ENCODE measurements at places on chromosomes 6 and 20. TPM values are rescaled to one million over a fixed set of nuclear protein-coding genes. Genes with fewer than 3 reads are reported as not detected.

- no peak for DNase-seq
Observed at GRCh38 chr20:34768096-34768495, 57.4 kb downstream of the NCOA6 start.

- no peak for DNase-seq
Observed at GRCh38 chr20:257419-257818, at the start of gene DEFB132. Gene DEFB132, plus strand, starts transcription at chr20:257724. Its CDS starts 55 bp downstream, at chr20:257779.

DNA sequence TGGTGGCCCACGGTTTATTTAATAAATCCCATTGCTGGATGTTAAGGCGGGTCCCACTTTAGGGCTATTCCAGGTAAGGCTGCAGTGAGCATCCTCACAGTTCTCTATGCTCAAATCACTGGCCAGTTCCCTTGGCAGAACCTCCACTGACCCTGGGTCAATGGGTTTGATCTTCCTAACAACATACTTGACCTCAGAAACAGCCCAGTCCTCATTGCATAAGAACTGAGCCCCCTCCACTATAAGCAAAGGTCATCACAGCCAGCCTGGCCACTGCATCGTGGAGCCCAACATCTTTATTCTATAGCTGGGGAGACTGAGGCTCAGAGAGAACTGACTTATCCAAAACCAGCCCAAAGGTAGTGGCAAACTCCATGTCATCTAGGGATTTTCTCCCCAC, 4.3 kb upstream of the BPIFB1 start:
- DNase-seq, result no peak

- no peak for DNase-seq
Observed at GRCh38 chr20:47330933-47331708, 25.4 kb downstream of the ZMYND8 start.

- no peak for DNase-seq
Observed at GRCh38 chr6:36357872-36358225, 21.2 kb upstream of the BNIP5 start.

DNA sequence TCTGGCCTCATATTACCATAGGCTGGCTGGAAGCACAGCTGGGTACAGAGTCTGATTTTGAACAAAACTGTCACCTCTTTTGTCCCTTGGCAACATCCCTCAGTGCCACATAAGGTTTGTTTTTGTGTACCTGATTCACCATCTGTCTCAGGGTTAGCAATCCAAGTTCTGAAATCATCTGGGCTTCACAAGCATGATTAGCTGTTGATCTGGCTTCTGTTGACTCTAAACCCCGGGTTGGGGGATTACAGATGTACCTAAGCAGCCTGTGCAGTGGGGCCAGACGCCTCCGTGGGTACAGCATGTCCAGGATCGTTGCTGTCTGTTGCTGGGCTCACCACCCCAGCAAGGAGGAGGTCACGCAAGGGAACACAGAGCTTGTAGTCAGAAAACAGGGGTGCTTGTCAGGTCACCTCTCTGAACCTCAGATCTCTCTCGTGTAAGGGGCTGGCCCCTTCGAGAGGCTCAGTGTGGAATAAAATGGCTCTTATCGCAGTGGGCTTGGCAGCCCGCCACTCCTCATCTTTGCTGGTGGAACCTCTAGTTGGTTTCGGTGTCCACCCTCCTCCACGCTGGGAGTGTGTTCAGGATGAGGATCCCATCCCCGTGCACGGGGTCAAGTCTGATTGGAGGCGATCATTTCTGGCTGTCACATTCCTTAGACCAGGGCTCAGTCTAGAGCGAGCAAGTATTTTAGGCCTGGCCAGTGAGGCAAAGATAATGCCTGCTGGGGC, 39.2 kb upstream of the ZNF831 start:
- DNase-seq, result peak; percentile 28

GRCh38 chr6:63765828-63766227, 130.2 kb downstream of the PHF3 start:
- DNase-seq, result no peak

- no peak for DNase-seq
Observed at GRCh38 chr6:126302191-126302590, 37.7 kb upstream of the CENPW start.

DNA sequence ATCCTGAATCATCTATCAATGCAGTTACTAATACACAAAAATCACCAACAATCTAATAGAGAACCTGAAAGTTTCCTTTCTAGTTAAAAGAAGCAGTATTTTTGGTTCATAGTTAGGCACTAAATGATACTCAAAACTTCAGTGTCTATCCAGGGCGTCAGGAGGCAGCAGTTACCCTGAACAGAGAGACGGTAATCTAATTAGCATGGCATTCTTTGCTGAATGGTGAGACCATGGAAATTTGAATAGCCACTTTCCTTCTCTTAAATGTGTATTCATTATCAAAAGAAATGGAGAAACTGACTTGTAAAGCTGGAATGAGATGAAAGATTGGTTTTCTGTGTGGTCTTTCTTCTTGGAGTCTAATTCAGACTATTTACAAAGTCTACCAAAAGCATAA, 146.6 kb upstream of the BMP5 start:
- DNase-seq, result no peak

DNA sequence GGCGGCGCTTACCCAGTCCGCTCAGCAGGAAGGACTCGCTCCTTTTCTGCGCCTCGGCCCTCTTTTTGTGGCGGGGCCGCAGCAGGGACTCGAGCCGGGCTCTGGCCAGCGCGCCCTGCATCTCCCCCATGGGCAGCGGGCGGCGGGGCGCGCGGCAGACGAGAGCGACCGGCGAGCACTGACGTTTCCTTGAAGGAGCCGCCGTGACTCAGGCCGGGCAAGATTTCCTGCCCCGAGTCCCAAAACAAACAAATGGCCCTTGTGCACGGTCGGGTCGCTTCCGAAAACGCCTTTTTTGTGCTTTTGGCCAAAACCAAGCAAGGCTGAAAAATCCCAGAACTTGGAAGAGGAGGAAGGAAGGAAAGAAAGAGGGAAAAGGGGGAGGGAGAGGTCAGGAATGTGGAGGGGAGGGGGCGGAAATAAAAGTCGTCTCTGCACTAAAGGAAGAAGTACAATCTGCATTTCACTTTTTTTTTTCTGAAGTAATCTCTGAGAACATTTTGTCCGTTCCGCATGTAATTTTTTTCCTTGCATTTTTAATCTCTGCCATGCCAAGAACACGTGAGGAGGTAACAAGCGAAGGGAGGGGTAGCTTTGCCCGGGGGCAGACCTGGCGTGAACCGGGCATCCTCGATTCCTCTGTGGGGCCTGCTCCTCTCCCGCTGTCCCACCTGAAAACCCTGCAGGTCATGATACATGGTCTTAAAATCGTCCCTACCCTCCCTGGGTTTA, 123.3 kb upstream of the SLC2A12 start:
- no peak for DNase-seq

DNA sequence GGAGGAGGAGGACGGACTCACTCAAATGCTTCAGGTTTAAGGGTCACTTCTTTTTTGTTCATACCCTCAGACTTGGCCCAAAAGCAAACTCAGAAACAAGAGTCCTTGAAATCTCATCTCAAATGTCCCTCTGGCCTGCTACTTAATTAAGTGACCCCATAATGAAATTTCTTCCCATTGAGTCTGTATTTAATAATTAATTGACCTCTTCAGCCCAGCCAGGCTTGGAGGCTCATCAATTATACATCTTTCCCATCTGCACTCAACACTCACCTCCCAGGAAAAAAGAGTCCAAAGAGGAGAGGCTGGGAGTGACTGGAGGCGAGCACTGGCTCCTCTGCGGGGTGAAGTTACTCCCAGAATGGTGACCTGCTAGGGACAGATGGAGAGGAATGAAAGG, 90.5 kb upstream of the EYA2 start:
- no peak for DNase-seq

GRCh38 chr6:138287144-138287955, 69.1 kb upstream of the PBOV1 start:
- peak; percentile 47 for DNase-seq

- no peak for DNase-seq
Observed at GRCh38 chr6:128743974-128744765, 138.8 kb upstream of the LAMA2 start.

DNA sequence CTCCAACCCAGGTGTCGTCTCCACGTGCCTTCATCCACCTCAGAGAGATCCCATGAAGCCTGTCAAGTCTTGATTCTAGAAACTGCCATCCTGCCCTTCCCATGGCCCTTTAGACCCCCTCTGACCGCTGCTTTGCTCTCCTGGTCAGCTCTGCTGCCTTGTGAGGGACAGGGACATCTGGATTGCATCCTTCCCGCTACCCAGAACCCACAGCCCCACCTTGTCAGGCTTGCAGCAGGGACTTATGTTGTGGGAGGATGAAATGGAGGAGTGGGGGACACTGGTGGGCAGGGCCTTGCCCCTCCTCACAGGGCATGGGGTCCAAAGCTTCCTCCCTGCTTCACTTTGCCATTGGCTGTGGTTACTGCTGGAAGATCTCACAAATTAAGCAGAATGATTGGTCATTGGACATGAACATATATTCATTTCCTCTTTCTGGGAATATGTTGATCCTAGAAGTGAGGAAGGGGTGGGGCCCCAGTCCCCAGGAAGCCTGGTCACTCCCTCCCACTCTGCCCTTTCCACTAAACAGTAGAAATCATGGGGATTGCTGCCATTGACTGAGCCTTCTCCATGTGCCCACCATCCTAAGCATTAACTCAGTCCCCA, 4.5 kb downstream of the GLP1R start:
- no peak for DNase-seq

GRCh38 chr20:48995589-48995988, 50.5 kb upstream of the CSE1L start:
- DNase-seq, result no peak

- DNase-seq, result no peak
Observed at GRCh38 chr6:131643855-131644460, 6.9 kb downstream of the ENPP3 start.

DNA sequence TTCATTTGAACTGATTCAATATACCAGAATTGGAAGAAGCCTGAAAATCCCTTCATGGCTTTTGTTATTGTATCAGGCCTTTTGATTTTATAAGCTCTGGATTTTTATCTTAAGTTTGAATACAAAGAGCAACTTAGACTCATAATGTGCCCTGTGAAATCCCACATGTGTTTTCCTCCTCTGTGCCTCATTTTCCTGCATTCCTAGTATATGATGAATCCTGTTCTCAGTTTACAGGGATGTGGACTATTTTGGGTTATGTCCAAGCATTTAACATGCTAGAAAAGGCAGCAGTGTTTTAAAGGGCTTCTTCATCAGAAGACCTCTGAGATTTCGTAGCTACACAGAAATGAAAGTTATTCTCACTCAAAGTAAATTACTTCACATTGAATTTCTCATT, 455.0 kb downstream of the RFPL4B start:
- no peak for DNase-seq

DNA sequence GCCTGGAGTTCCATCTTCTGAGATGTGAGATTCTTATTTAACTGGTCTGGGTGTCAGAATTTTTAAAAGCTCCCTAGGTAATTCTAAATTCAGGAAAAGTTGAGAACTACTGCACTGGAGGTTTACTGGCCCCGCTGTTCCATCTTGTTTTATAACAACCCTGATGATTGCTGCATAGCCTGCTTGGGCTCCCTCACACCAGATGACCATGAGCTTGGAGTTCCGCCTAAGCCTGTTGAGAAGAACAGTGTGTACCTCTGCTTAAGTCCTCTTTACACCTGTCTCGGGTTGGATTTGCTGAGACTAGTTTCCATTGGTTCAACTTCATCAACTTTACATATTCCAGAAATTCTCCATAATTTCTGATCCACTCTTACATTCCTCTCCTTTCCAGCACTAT, 77.9 kb downstream of the FKBP5 start:
- DNase-seq, result no peak

GRCh38 chr6:24720131-24720603, 1.2 kb upstream of the C6orf62 start:
- DNase-seq, result peak; percentile 89

- no peak for DNase-seq
Observed at GRCh38 chr6:40377173-40377806, 209.9 kb downstream of the LRFN2 start.

GRCh38 chr20:8670893-8671215, 398.0 kb upstream of the PLCB4 start:
- DNase-seq, result no peak

DNA sequence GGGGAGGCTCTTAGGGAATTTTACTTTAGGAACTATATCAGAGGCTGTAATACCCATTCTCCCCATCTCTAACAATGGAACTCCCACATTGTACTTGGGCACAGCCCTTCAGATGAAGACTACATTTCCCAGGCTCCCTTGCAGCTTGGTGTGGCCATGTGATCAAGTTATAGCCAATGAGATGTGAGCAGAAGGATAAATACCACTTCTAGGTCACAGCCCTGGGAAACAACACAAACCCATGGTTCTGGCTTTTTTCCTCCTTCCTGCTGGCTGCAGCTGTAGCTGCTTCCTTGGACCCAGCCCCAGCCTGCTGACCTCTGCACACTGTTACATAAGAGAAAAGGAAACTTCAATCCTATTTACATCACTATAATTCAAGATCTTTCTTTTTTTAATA, 445.9 kb upstream of the JARID2 start:
- peak; percentile 60 for DNase-seq

- no peak for DNase-seq
Observed at GRCh38 chr6:169965657-169966311, 214.4 kb downstream of the ERMARD start.

DNA sequence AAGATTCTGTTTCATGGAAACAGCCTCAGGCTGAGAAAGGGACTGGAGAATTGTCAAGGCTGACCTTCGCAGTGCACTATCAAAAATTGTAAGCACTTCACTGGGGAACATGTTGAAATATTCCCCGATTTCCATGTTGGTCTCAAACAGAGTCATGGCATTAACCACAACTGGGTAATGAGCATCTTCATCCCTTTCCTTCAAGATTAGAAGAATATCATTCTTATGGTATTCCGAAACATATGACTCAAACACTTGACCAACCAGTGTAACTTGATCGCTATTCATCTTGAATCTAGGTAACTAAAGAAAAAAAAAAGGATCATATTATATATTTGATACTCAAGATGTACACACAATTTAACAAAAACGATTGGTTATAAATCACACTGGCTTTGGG, 3.5 kb downstream of the MCM9 start:
- no peak for DNase-seq

DNA sequence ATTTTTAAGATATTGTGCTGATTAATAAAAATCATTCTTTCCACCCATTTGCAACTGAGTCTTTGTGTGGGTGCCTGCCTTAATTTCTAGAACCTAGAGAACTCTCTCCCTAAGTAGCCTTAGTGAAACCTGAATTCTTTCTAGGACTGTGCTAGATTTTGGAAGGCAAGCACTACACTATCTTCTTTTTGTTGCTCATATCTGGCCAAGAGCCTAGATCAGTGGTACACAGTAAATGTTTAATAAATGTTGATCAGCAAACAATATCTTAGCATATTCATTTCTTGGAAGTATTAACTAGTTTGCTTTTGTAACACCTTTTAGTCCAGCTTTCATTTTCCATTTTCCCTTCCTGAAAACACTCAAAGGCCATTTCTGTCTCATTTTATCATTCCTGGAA, 108.5 kb upstream of the CARMIL1 start:
- DNase-seq, result no peak

- no peak for DNase-seq
Observed at GRCh38 chr6:30571762-30572082, 480 bp downstream of the ABCF1 start.

RAMACL gene
- 3.3 TPM for total RNA-seq

NOTCH4 gene
- total RNA-seq, result 10.3 TPM

F13A1 gene
- total RNA-seq, result 2.0 TPM

PNPLA1 gene
- 0.32 TPM for total RNA-seq

GJA10 gene
- total RNA-seq, result not detected

C20orf204 gene
- total RNA-seq, result 2.5 TPM

PRSS16 gene
- total RNA-seq, result 2.0 TPM

HCK gene
- total RNA-seq, result 48.6 TPM

Data from B cell (primary cell).